Psoas muscle (tissue), 8 donors: ENCODE measurements at places on chromosomes 7 and 10. TPM values are rescaled to one million over a fixed set of nuclear protein-coding genes. Genes with fewer than 3 reads are reported as not detected.

The PON3 gene
- total RNA-seq = 0.47 TPM

DNA sequence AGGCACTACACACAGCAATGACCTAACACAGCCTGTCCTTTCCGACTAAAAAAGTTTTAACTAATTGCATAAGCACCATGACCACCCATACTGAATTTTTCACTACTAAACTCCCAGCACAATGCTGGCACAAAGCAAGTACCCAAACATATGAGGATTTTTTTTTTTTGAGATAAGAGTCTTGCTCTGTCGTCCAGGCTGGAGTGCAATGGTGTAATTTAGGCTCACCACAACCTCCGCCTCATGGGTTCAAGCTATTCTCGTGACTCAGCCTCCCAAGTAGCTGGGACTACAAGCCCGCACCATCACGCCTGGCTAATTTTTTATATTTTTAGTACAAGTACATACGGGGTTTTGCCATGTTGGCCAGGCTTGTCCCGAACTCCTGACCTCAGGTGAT, 5.1 kb downstream of the UBE2H start:
- DNase-seq = no peak

The ANXA11 gene
- total RNA-seq = 120 TPM

DNA sequence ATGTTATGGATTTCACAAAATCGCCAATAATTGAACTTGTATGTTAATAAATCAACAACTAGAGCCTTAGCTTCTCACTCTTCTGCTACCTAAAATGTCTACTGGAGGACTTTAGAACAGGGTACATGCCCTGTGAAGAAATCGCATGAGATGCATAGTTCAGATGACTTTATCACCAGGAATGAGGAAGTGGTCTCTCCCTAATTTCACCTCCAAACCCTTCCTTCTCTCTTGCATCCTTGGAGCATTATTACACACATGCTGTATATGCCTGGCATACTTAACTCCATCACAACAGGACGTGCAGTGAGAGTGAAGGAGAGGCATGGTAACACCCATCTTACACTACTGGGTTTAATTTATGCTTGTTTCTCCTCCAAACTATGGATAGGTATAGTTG, 27.8 kb downstream of the RHEB start:
- DNase-seq = no peak

- DNase-seq = no peak
Observed at GRCh38 chr10:86599729-86600128, 54.6 kb upstream of the OPN4 start.

DNA sequence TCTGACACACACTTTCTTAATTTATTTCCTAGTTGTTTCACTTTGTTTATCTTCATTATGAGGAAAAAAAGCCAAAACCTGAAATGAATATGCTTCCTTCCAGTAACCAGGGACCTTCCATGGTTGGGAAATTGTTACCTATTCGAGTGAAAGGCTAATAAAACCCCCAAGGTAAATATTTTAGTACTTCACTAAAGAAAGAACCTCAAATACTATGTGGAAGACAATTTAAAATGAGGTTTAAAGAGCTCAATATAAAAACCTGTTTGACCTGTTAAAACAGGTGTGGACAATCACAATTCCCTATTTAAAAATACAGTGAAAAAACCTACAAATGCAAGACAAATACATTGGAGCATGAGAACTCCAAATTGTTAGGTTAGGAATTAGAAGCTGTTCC, 192.6 kb downstream of the CFTR start:
- DNase-seq = no peak

DNA sequence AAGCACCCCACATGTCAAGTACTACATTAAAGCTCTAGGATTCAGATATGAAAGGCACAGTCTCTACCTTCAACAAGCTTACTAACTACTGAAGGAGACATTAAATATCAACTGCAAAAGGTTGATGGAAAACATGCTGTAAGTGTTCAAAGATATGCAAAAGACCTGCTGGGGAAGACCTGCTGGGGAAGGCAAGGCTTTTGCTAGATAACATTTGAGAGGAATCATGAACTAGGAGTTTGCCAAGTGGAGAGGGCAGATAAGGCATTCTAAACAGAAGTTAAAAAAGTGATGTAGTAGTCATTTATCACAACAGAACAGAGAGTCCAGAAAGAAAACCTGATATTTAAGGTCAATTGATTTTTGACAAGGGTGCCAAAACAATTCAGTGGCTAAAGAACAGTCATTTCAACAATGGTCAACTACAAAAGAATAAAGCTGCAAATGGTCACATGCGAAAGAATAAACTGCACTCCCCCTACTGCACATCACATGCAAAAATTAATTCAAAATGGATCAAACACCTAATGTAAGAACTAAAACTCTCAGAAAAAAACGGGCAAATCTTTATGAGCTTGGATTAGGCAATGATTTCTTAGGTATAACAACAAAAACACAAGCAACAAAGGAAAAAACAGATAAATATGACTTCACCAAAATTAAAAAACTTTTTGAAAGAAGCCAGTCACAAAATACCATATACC, 23.0 kb upstream of the MSS51 start:
- DNase-seq = no peak

DNA sequence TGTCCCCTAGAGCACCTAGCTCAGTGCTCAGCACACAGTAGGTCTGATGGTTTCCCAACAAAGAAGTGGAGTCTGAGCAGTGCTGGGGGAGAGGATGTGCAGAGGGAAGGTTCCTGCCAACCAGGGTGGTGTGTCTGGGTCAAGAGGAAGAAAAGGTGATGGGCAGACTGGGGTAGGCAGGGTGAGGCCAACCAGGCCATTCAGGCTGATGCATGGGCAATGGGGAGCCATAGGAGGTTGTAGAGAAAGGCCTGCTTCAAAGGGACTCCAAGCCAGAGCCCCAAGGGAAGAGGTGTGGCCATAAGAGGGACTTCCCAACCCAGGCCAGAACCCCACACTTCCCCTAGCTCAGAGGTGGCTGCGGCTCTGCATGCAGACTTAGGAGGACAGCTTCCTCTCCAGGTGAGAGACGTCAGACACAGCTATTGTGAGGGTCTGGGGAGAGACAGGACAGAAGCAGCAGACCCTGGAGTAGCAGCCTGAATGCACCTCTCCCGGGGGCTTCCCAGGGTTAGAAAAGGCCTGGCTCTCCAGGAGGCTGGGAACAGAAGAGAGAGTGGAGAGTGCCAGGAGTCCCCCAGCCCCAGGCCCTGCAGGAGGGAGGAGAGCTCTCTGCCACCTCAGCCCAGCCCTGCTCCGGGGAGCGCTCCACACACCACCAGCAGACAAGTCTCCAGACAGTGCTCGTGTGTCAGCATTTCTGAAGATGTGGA, 87.4 kb upstream of the ZMIZ1 start:
- DNase-seq = peak; percentile 14

DNA sequence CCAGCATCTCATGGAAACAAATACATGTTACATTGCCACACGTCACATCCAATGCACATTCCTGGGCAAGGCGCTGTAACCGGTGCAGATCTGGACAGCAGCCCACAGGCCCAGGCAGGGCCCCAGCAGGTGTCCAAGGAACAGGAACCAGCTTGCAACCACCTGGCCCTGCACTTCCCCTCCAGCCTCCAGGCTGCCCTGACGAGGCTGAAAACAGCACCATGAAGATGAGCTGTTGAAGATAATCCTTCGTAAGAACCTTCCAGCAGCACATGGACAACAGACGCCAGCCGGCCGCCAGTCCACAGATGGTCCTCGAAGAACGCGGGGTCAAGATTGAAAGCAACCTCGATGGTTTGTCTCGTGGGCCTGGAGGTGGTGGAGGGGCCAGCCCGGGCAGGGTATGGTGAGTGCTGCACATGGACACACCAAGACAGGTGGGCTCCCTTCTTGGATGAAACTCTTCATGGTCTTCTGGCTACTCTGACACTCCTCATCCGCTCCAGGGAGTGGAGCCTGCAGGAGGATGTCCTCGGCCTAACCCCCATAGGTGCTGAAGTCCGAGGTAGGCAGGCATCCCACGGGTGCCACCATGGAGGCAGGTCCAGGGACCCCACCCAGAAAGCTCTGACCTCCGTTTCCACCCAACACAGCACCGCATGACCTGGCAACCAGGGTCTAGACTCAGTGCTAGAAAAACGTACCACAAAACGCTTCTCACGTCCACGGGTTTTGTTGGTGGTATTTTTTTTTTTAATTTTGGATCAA, 22.9 kb downstream of the PDGFA start:
- DNase-seq = peak; percentile 8

DNA sequence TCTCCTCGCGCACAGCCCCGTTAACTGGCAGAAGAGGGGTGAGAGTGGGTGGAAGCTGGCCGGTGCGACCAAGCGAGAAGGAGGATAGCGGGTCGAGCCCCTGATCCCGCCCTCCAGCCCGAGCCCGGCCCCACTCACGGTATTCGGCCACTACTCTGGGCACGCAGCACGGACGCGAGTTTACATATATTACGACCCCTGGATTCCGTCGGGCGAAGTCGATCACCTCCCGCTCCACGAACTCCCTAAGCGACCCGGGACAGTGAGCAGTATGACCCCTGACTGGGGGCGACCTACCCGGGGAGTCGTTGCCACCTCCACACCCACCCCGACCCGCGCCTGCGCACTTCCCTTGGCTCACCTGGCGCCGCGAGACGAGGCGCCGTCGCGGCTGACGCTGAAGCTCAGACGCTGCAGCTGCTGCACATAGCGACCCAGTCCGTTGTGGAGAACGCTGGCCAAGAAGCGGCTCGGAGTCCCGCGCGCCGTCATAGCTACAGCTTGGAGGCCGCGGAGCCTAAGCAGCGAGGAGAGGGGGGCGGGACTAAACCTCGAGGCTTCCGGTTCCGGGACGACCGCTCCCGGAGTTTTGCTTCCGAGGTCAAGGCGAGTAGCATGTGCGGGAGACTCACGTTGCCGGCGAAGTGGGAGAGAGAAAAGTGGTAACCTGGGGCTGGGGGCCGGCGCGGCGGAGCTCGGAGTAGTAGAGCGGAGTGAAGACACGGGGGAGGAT, at the start of the genes MRPL43 and TWNK:
MRPL43 (minus strand) TSS at position 546 of the 733 bp plus-strand sequence; CDS start at position 492, 54 bp downstream.
TWNK (plus strand) TSS at position 592 of the 733 bp plus-strand sequence. CDS start 668 bp downstream, outside the sequence.
- peak; percentile 93 for DNase-seq

GRCh38 chr10:79181698-79182521, 113.1 kb downstream of the ZMIZ1 start:
- DNase-seq = no peak
